ENCODE measurements at places on chromosomes 7 and 10.

DNA sequence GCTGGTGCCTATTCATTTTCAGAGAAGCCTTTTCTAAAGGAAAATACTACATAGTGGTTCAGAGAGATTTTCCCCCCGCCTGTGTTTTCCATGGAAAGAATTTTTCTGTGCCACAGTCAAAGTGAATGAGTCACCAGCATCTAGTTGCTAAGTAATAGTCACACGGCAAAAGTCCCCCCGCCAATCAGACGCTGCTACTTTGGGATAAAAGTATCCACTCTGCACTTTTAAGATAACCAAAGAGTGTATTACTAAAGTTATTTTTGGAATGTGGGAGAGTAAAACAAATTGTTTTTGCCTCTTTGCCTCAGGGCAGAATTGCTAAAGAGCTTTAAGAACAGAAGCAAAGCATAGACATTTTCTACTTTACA is 23.5 kb downstream of the ABLIM1 start:
- no peak for DNase-seq

GRCh38 chr7:13948019-13948801 is 41.3 kb downstream of the ETV1 start:
- no peak for DNase-seq

DNA sequence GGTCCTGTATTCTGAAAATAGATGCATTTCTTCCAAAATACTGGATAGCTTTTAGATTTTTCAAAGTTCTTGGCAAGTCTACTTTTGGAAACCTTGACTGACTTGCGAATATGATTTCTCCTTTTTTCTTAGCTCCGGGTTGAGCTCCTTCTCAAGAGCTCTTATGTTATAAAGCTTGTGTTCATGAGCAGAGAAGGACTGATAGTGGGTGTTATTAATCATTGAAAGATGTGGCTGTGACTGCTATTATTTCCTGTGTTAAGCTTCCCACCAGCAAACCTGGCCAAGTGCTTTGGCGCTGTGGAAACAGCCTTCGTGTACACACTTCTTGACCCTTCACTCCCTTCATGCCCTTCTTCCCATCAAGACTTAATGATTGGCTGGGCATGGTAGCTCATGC is 98.2 kb downstream of the KIAA1217 start:
- DNase-seq: no peak

DNA sequence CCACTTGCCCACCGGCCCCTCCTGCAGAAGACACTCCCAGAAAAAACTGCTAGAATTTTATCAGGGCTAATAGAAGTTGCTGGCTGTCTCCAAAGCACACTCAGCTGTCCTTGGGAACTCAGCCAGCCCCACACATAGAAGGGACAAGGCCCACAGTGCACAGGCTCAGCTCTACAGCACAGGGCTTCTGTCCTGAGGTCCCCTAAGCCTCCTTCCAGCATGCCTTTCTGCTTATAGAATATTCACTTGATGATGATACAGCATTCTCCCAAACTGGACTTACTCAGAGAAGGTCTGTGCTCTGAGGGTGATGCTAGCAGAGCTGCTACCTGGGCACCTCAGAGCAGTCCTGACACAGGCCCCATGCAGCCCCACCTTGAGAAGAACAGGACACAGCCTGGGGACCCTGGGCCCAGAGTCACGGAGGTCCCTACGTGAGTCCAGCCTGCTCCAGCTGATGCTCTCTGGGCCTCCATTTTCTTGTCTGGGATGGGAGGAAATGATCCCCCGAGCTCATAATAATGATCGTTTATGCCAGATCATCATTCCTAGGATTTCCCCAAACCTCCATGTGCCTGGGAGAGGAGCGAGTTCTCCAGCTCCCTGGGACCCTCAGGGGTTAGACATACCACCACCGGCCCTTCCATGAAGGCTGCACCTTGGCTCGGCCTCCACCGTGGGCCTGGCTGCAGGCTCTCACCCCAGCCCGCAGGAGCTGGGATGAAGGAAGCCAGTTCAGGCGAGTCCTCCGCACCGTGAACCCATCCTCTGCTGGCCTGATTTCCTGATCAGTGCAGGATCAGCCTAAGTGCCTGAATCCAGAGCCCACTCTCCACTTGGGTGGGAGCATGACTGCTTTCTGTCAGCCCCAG is 145.6 kb downstream of the ZNF248 start:
- DNase-seq: no peak

DNA sequence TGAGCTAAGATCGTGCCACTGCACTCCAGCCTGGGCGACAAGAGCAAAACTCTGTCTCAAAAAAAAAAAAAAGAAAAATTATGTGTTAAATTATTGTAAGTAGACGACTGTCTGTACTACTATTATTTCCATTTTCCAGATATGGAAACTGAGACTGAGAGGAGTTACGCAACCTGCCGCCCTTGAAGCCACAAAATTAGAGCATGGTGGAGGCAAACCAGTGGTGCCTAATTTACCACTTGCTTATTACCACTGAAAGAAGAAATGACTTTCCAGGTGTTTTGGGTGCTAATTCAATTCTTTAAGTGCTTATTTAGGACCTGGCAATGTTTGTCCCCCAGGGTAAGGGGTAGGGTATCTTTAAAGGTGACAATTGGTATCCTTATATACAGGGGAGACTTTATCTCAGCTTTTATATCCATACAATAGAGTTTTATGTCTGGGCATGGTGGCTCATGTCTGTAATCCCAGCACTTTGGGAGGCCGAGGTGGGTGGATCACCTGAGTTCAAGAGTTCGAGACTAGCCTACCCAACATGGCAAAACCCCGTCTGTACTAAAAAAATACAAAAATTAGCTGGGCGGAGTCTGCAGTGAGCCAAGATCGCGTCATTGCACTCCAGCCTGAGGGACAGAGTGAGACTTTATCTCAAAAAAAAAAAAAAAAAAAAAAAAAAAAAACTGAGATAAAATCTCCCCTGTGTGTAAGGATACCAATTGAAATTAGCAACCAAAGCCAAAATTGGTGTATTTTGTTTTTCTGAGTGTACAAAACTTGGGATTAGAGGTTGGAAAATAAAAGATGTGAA is 16.6 kb upstream of the CAMK1D start:
- DNase-seq: no peak

GRCh38 chr7:139078911-139079310 is 30.6 kb downstream of the ZC3HAV1 start:
- DNase-seq: no peak

Measured in cardiac septum (tissue), 1 donor.